ENCODE measurements at places on chromosomes 11 and 22.

DNA sequence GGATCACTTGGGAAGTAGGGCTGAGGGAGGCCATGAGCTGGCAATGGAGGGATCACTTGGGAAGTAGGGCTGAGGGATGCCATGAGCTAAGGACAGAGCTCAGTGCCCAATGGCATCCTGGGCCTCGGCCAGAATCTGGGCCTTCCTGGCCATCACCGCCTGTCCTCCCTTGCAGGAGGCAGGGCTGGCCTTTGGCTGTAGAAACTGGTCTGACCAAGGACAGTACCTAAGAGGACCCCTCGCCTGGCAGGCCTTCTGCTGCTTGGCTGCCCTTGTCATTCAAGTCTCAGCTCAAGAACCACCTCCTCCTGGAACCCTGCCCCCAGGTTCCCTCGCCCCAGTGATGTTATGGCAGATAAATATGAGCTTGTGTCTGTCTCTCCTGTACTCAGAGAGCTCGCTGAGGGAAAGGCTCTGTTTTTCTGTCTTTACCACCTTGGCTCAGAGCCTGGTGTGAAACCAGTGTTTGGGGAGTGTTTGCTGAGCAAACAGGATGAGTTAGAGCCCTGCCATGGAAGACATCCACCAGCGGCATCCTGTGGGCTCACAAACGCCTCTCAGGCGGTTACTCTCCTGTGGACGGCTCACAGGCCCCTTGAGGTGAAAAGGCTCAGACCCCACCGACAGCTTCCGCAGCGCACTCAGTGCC lies 19.3 kb upstream of the RASL10A start:
- DNase-seq, result no peak

GRCh38 chr11:119533921-119534736 lies 111.2 kb upstream of the THY1 start:
- DNase-seq, result peak; percentile 15

DNA sequence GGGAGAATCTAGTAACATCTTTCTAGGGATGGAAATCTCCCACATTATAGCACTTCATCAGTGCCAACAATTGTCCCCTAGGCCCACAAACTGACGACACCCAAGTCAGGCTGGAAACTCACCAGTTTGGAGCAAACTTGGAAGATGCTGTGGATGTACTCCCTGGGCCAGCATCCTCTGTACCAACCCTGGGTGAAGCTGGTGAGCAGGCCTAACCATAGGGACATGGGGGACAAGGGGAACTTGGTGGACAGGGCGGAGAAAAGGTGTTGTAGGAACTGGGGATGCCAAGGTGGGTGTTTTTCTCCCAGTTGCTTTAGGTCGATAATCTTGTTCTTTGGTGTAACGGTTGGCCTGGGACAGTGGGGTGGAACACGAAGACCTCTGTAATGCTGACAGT lies 42.2 kb downstream of the DRG1 start:
- no peak for DNase-seq

DNA sequence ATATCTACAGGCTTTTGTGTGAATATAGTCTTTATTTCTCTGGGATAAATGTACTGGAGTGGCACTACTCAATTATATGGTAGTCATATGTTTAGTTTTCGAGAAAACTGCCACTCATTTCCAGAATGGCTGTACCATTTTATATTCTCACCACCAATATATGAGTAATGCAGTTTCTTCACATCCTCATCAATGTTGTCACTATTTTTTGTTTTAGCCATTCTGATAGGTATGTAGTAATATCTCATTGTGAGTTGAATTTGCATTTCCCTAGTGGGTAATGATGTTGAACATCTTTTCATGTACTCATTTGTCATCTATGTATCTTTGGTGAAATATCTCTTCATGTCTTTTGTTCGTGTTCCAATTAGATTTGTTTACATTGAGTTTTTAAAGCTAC lies 18.0 kb downstream of the ACRV1 start:
- DNase-seq, result no peak

DNA sequence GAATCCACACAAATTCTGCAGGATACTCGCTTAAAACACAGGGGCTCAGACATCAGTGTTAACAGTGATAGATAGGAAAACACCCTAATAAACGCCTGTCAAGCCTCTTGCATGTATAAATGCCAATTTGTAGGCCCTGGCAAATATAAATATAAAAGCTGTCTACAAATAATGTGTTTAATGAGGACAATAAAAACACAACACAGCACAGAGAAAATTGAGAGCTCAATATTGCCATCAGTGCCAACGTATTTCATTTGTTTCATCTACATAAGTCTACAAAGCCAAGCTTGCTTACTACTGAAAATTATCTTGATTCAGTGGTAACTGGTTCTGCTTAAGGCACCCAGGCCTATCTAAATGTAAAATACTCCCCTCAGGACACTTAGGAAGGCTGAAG lies 1387.0 kb upstream of the TENM4 start:
- DNase-seq, result no peak

DNA sequence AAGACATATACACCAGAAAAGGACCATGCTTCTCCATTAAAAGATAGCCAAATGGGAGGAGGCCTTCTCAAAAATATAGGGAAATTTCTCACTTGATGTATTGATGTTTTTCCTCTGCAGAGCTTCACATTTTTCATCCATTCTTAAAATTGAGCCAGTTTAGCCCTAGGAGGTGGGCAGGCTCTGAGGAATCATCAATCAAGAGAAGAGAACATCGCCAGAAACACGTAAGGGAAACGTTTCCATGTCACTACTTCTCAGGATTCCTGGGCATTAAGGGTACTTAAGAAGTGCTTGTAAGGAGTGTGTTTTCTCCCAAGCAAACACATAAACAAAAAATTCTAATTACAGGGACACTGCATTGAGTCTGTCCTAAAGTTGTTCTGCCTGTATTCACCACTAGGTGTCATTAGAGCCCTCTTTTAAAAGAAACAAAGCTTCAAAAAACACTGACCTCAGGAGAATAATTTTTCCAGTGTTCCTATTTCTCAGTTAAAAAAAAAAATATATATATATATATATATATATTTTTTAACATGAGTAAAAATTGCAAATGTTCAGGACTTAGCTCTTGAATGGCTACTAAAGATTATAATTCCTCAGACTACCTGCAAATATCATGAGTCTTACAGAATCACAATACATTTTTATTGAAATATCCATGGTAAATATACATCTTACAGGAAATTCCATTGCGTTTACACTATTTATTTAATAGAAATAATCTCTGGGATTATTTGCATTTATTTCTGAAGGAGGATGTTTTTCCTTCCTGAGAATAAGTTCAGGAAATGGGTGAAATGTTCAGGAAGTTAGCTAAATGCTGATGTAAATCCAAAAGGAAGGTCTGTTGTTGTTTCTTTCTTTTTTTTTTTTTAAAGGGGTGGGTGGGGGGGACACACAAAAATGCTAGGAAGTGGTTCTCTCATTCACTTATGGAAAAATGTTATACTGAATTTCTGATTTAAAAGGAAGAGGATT lies 16.0 kb downstream of the FZD4 start:
- DNase-seq, result no peak

DNA sequence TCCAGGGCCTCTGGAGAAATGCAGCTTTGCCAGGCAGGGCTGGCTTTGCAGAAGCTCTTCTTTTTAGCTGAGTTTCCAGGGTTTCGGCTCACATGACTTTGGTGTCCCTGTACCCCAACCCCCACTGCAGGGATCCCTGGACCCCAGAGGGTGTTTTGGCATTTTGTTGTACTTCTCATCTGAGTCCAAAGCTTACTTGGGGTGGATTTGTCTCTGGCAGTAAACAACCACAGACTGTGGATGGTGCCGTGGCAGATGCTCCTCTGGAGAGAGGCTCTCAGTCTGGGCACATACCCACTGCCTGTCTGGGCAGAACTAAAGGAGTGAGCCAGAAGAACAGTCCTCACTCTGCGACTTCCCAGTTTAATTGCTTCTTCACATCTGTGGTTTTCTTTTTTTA lies 49.6 kb downstream of the COMMD9 start:
- DNase-seq, result no peak

DNA sequence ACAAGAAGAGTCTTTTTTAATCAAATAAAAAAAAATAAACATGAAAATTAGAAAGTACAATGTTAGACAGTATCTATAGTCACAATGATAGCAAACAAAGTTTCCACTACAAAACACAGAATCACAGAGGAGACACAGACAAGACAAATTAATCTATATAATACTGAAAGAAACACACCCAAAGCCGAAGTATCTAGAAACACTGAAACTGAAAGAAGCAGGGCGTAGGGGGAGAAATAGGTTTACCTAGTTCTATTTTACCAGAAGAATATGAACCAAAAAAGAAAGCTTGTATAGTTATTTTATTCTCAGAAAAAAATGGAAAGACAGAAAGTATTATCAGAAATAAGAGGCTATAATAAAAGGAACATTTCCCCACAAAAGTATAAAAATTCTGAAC lies 27.1 kb upstream of the NUP50 start:
- DNase-seq, result no peak

GRCh38 chr11:134412203-134413042 lies at the start of gene B3GAT1:
TSS of gene B3GAT1 (minus strand) at chr11:134412242. CDS start at chr11:134387659, 24,583 bp downstream.
- DNase-seq, result no peak

DNA sequence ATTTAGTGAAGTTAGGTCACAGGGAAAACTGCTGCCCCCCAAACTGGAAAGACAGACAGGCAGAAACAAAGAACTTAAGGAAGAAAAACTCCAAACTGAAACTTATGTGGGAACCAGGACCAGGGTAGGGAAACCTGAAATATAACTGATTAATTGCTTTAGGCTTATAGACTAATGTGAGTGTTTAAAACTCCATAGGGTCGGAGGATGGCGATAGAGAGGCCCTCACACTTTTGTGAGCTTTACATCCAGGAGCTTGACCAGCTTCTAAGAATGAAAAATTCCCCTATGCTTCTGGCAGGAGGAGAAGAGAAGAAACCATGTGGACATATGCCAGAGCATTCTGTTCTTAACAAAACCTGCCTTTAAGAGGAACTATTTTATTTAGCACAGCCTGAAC lies 598.6 kb downstream of the NELL1 start:
- no peak for DNase-seq

DNA sequence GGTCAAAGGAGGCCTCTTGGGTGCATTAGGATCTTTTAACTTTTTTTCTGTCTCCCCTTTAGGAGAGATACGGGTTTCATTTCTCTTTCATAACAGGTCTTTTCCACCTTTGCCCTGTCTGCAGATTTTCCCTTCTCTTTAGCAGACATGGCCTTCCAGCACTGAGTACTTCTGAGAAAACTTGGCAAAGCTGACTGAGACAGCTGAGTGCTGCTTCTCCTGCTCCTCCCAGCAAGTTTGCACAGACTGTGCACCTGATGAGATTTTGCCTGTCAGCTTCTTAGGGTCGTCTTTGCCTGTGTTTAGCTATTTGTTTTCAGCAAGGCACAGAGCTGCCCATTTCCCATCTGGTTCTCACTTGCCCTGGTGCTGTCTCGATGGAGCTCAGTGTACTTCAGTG lies 87.5 kb upstream of the TBCEL start:
- no peak for DNase-seq

DNA sequence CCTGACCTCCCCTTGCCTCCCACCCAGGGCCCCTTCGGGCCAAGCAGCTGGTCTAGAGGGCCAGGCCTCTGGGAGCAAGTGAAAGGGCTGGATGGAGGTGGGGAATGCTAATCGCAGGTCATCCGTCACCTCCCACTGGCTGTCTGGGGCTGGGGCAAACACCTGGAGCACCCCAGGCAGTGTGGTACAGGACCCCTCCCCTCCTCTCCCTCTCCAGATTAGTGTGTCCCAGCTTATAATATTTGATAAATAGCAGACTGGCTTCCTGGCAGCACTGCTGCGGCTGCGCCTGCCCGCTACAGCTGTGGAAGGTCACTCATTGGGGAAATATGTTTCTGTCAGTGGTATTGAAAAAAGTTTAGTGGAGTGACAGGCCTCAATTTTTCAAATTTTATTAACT lies 90.7 kb upstream of the PHOX2A start:
- DNase-seq, result no peak

- no peak for DNase-seq
Measured at GRCh38 chr11:118783724-118784495, 7.1 kb downstream of the DDX6 start.

- DNase-seq, result no peak
Measured at GRCh38 chr11:126830216-126830806, 170.3 kb downstream of the KIRREL3 start.

- DNase-seq, result no peak
Measured at GRCh38 chr11:134691985-134692384, 279.9 kb upstream of the B3GAT1 start.

GRCh38 chr11:85784480-85785265 lies 26.3 kb downstream of the SYTL2 start:
- no peak for DNase-seq

GRCh38 chr11:687751-688150 lies 7.3 kb downstream of the DEAF1 start:
- DNase-seq, result no peak

DNA sequence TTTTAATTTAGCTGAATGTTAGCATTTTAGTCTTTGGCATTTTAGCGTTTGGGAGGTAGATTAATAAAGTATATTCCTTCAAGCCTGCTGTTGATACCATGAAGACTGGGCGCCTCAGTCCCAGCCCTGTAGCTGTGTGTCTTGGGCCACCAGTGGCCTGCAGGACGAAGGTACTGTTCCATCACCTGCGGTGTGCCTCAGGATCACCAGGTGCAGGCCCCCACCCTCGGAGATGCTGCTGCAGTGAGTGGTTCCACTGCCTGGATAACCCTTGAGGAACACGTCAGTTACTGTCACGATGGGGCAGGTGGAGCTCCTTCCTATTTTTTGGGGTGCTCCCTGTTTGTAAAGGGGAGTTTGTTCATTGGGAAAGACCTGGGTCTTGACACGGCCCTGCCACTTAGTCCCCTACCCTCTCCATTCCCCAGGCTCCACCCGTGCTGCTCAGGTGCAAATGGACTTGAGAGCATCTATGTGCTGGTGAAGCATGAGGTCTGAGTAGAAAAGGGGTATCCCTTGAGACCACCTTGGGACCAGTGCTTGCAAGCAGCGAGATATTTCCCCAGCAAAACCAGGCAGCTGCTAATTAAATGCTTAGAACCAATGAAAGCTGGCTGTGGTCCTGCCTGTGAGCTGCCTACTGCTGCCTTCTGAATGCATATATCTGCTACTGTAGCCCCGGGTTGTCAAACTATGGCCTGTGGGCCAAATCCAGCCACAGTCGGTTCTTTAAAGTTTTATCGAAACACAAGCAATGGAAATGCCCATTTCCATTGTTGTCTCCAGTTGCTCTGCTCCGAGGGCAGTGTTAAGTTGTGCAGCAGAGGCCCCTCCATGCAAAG lies 28.7 kb downstream of the INCENP start:
- DNase-seq, result no peak

- no peak for DNase-seq
Measured at GRCh38 chr22:49450498-49450897, 377.2 kb downstream of the BRD1 start.

GRCh38 chr22:23278883-23279675 lies 98.8 kb downstream of the BCR start:
- DNase-seq, result no peak

GRCh38 chr22:33492210-33492651 lies 428.0 kb downstream of the LARGE1 start:
- no peak for DNase-seq

Data from activated T-helper 1 cell treated with anti-CD3 and anti-CD28 coated beads, Interleukin-2, amount 50 U/mL, for 16 hours (primary cell).